ENCODE measurements at places on chromosomes 1 and 21.

GRCh38 chr1:1418464-1419362 lies 2.4 kb downstream of the ANKRD65 start:
- no peak for DNase-seq

GRCh38 chr1:31482482-31483011 lies 69.5 kb downstream of the SERINC2 start:
- no peak for DNase-seq

DNA sequence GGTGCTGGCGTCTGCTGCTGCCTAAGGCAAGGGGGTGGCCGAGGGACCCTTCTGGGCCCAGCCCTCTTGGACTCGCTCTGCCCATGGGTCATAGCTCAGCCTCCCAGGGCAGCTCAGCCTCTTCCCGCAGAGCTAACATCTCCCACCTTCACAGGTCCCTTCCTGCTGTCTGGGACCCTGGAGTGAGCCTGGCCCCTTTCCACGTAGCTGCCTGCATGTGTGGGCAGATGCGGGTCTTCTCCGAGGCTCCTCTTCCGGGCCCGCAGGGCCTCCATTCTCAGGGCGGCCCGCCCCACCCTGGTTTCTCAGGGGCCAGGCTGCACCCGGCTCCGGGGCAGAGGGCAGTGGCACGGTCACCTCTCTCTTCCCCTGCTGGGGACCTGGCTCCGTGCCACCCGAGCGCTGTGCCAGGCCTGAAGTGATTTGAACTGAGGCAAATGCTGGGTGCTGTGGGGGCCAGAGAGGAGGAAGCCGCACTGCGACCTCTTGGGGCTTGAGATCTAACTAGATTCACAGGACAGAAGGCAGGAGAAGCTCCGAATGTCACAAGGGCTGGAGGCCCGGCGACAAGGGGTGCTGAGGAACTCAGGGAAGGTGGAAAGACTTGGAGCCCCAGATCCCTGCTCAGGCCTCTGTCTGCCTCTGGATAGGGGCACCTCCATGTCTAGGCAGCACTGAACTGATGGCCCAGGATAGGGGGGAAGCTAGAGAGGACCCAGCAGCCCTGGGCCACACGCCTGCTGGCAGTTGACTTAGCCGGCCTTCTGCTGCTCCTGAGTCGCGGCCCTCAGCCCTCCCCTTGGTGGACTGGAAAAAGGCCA lies 40.7 kb downstream of the COQ8A start:
- DNase-seq = no peak

- no peak for DNase-seq
Observed at GRCh38 chr1:231428377-231428776, 6.3 kb upstream of the EGLN1 start.

GRCh38 chr21:34938089-34938764 lies 110.9 kb downstream of the RUNX1 start:
- DNase-seq = no peak

- DNase-seq = no peak
Observed at GRCh38 chr1:91603409-91603808, 102.8 kb downstream of the CDC7 start.

DNA sequence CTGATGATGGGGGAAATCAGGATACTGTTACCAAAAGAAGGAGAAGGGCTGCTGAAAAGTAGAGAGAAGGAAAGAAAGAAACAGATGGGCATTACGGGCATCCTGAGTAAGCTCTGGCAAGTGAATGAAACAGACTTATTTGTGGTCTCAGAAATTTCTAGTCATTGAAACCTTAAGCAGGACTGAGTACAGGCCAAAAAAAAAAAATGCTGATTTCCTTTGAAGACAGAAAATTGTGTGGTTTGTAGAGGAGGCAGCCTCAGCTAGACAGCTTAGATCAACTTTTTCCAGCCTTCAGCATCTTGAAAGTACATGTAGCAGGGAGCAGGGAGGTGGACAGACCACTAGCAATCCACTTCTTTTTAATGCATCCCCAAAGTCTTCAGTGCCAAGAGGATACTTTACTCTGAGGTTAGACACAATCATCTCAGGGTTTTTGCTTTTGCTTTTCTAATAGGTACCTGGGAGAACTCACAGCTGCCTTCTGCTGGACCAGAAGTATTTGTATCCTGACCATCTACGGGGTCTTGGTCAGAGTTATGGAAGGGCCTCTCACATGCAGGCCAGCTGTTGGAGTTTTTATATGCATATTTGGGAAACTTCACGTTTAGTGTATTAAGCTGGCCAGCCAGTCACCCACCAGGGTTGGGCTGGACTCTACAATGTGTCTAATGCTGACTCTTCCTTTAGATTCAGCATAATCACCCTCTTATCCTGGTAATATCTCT lies 10.6 kb upstream of the CAPZB start:
- DNase-seq = no peak

DNA sequence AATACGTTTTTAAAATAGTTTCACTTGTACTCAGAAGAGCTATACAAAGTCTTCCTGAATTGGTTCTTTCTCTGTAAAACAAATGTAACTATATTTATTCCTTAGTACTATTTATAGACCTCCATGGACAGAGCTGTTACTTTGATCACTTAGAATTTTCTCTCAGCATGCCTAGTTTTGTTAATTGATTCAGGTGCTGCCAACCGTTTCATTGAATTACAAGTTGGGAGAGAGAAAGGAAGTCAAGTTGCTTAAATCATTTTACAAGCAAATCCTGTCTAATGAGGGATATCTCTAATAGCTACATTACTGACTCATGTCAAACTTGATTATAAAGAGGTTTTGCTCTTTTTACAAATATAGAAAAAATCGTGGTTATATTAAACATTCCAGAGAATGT lies 241.0 kb downstream of the FMN2 start:
- DNase-seq = no peak

DNA sequence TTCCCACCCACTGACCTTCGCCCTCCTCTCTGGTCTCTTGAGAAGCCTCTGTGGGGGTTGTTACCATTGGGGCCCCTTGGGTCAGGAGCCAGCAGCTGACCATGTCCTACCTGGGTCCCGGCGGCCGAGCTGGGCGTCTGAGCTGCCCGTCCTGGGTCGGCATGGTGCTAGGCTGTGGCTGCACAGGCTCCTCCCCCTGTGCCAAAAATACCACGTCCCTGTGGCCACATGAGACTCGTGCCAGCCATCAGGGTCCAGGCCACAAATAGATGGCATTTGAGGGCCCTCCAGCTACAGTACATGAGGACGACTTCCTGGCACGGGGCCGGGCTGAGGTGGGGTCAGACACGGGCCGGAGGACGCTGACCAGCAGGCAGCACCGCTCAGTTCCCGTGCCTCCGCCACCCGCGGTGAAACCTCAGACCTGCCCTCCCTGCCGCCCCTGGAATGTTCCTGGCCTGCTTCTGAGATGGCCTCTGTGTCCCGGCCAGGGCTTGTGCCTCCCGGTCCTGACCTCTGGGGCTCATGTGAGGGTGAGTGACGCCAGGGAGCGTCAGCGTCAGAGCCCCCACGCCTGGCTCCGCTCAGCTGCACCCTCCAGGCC lies at the start of gene PERM1:
TSS of gene PERM1 (minus strand) at position 139 of the 604 bp plus-strand sequence. CDS start 1,064 bp downstream, outside the sequence.
- DNase-seq = no peak

DNA sequence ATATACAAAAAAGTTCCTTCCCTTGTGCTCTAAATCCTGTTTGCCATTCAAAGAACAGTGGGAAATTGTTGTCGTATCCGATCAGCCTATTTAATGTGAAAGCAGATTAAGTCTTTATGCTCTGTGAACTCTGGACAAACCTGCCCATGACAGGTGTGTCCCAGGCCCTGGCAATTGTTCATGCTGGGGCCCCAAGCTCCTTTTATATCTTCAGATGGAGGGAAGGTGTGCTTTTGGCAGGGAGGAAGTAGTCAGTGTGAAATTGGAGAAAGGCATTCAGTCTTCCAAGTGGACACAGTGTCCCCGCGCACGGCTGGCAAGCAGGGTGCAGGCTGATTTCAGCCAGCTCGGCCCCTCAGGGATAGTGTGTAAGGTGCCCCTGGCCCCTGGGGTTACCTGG lies 135.1 kb upstream of the F3 start:
- no peak for DNase-seq
